Activated CD8-positive, alpha-beta memory T cell treated with anti-CD3 and anti-CD28 coated beads for 4 hours (primary cell): ENCODE measurements at places on chromosomes 3 and 15.
A peak's percentile ranks its signal among the peaks of the same experiment; 100 is the strongest.

- no peak for DNase-seq
Measured at GRCh38 chr3:52406791-52407510, 38.0 kb downstream of the SEMA3G start.

DNA sequence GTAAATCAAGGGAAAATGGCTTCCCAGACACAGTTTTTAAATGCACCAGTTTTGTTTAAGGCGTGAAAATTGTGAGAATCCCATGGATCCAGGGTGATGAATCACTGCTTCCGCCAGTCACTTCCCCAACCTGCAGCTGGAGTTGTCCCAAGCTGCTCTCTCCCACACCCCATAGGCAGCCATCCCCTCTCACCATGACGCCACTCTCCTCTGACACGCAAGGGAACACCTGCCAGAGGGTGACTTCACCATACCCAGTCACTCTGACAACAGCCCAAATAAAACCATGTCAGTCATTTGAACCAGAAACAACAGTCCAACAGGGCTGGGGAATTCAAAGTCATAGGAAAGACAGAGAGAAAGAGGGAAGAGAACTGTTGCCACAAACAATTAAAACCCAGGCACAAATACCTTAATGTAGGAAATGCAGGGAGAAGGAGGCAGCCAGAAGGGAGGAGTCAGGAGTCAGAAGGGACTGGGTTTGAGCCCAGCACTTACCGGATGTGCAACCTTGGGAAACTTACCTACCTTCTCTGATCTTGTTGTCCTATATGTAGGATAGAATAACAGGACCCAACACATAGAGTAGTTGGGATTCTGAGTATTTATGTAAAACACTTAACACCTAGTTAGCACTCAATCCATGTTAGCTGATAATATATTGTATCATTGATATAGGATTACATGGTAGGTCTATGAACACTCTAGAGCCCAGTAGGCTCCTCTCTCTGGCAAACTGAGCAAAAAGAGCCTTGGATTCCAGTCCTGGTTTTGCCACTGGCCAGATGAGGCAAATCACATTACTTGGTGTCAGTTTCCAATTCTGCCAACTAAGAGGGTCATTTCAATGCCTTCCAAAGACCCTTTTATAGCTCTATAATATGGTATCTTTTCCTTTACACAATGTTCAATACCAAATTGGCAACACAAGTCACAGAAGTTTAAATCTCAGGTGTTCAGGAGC is 326.3 kb upstream of the ICE2 start:
- no peak for DNase-seq

GRCh38 chr15:65862682-65863081 is 6.6 kb upstream of the RAB11A start:
- peak; percentile 22 for DNase-seq

DNA sequence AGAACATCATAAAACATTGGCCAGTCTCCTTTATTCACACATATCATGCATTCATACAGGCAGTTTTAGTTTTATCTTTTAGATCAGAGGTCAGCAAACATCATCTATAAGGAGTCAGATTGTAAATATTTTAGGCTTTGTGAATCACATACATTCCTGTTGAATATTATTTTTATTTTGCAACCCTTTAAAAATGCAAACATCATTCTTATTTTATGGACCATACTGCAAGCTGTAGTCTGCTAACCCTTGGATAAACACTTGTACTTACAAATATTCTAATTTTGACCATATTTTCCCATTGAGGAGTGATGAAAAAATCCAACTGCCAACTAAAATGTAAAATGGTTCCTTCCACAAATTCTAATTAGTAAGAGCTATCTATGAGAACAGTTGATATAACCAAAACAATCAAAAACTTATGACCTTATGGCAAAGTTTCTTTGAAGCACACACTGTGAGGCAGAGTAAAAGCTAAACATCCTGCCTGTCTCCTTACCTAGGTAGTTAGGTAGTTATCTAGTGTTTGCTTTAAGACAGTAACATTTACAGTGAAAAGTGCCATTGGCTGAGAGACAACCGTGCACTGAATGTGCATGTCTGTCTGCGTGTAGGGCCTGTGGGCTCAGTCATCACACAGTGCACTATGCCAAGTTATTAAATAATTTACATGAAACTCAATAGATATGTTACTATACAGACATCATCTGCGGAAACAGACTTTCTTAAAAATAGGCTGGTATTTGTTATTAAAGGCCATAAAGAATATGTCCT is 57.7 kb downstream of the PIK3R4 start:
- DNase-seq, result no peak

- DNase-seq, result no peak
Measured at GRCh38 chr15:75195122-75195765, 6.4 kb upstream of the C15orf39 start.

DNA sequence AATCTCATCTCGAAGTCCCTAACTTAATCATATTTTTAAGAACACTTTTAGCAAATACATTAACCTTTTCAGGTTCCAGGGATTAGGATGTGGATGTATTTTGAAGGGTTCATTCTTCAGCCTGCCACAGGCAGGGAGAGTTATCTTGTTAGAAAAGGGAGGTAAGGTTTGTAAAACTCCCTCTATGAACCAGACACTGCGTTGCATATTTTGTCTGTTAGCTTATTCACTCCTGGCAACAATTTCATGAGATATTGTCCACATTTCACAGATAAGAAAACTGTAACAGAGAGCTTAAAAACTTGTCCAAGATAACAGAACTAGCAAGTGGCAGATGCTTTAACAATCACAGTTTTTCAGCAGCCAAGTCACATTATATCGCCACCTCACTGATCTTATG is 155.4 kb downstream of the DIPK2A start:
- no peak for DNase-seq

DNA sequence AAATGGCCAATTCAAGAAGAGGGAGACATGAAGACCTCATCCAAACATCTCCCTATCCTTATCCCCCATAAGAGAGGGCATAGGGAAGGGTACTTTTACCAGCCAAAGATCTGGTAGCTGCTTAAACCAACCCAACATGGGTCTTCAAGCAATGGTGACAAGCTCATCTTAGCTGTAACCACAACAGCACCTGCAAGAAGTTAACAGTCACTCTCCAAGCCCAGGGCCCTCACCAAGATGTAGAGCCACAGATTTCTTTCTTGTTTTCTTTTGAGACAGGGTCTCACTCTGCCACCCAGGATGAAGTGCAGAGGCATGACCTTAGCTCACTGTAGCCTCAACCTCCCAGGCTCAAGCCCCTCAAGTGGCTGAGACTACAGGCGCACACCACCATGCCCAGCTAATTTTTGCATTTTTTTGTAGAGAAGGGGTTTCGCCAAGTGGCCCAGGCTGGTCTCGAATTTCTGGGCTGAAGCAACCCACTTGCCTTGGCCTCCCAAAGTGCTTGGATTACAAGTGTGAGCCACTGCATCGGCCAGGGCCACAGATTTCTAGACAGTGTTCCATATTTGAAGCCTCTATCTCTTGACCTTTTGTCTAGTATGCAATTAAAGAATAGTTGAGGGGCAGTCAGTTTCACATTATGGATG is 57.1 kb downstream of the DHX30 start:
- DNase-seq, result no peak

GRCh38 chr15:60255390-60255789 is 142.4 kb downstream of the ANXA2 start:
- no peak for DNase-seq

- DNase-seq, result no peak
Measured at GRCh38 chr15:46854564-46854963, 862.7 kb upstream of the SEMA6D start.

- no peak for DNase-seq
Measured at GRCh38 chr3:70306736-70307135, 5.7 kb downstream of the MDFIC2 start.

GRCh38 chr3:150805354-150805753 is 42.4 kb upstream of the SIAH2 start:
- DNase-seq, result no peak

- DNase-seq, result no peak
Measured at GRCh38 chr15:23546158-23546557, 19.3 kb upstream of the MKRN3 start.

DNA sequence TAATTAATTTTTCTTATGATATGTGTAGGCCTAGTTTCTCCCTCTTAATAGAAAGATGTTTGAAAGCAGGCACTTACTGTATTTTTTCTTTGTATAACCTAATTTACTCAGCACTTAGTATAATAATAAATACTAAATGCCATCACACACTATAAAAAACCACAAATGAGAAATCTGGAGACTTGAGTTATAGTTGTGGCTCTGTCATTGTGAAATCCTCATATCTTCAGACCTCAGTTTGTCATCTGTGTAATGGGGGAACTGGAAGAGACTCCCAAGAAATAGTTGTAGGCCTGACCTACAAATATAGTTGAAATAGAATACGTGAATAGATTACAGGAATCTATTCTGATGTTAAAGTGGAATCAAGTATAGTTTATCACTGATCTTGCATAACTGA is 287.6 kb upstream of the DPH6 start:
- DNase-seq, result no peak

GRCh38 chr3:152470095-152470494 is 201.4 kb downstream of the MBNL1 start:
- DNase-seq, result no peak
